ENCODE measurements at places on chromosomes 5 and 9.
A peak's percentile ranks its signal among the peaks of the same experiment; 100 is the strongest.

DNA sequence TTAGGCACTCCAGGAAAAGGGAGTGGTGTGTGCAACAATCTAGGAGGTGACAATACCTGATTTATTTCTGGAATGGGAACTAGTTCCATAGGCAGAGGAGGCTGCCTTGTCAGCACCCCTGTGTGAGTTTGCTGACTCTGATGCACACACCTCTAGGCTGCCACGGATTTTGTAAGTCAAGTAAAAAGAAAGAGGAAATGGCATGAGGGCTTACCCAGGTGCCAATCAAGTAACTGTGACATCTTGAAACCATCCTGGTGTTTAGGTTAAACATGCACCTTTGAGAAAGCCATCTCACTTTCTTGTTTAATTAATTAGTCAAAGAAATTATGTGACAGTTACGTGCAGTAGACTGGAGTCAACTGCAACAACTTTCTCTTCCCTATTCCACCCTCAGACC is 32.3 kb upstream of the FAM81B start:
- DNase-seq = no peak

GRCh38 chr5:157046041-157046440 is 12.9 kb downstream of the HAVCR1 start:
- no peak for DNase-seq

- DNase-seq = no peak
Observed at GRCh38 chr9:87725356-87725899, 491 bp upstream of the CTSL start.

DNA sequence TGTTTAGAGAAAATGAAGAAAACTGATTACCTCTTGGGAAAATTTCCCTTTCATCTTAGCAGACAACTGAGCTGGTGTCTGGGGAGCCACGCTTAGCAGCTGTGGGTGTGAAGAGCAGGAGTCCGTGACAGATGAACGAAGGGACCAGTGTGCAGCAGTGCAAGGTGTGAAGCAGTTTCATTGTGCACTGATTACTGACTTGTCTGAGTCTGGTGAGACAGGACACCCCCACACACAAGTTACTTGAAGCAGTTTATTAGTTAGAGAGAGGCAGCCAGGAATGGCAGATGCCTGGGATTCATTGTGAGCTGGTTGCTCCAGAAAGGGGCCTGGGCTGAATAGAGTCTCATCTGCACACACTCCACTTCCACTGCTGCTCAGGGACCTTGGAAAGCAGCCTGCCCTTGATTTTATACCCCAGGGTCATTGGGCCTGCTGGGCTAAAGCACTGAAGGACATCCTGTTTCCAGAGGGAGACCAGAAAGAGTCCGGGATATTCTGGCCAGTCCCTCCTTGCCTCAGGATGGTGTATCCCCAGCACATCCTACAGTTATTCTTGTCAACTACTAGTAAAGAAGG is 47.4 kb downstream of the FBXL7 start:
- no peak for DNase-seq

DNA sequence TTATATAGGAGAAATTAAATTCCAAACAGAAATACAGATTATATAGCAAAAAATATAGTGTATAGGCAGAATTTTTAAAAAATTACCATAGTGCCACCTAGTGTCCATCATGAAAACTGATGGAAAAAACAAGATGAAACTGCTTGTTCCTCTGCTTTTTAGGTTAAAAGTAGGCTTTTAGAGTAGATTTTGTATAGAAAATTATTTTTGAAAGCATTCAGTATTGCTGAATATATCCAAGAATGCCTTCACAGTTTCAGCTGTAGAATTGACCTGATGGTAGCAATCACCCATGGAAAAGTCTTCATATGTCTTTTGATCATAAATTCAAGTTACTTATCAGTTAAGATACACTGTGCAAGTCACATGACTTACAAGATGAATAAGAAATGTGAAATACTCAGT is 19.7 kb downstream of the RIOK2 start:
- peak; percentile 55 for DNase-seq

- no peak for DNase-seq
Observed at GRCh38 chr9:84411683-84412267, 71.2 kb upstream of the SLC28A3 start.

DNA sequence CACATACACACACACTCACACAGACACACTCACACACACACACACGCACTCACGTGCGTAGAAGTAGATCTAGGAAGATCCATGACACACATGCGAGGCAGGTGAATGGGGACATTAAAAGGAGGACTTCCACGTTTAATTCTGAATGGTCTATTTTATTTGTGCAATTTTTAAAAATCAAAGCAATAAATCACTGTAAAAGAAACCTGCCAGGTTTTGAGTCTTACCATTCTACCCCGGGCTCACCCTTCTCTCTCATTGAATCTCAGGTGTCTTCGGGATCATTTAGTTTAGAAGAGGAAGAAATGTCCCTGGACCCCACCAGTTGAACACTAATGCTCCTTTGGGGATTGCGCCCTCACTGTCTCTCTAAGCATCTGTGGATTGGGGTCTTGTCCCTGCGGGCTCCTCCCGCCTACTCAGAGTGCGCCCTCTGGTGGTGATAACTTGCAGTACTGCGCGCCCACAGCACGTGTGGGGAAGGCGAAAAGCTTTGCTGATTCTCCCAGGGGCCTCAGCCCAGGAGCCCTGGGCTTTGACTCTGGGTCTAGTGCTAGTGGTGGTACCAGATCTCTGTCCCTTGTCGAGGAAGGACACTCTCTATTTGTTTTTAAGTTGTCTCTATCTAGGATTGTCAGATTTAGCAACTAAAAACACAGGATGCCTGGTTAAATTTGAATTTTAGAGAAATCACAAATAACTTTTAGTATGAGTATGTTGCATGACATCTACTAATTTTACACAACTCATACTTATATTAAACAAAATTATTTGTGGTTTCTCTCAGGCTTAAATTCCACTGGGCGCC is 34.8 kb downstream of the BOD1 start:
- no peak for DNase-seq

GRCh38 chr5:121691478-121691877 is 160.2 kb upstream of the FTMT start:
- DNase-seq = no peak

- DNase-seq = no peak
Observed at GRCh38 chr9:114484854-114485443, 20.3 kb downstream of the WHRN start.

GRCh38 chr5:142038735-142039134 is 25.9 kb upstream of the GNPDA1 start:
- no peak for DNase-seq

GRCh38 chr5:148790545-148791333 is 35.7 kb upstream of the ADRB2 start:
- no peak for DNase-seq

DNA sequence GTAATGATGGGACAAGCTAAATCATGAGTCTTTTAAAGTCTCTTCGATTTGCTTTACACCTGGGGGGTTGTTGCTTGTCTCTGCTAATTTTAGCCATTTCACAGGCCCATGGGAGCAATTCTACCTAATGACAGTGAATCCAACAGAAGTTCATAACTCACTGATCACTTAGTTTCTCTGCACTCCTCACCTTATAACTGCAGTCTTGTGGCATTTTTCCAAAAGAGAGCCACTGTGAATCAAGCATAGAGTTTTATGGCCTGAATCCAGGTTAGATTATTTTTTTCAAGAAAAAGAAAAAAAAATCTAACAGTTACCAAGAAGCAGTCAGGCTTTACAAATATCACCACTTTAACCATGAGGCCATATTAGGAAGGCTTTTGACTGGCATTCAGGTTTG is 1.5 kb upstream of the IL7R start:
- no peak for DNase-seq

DNA sequence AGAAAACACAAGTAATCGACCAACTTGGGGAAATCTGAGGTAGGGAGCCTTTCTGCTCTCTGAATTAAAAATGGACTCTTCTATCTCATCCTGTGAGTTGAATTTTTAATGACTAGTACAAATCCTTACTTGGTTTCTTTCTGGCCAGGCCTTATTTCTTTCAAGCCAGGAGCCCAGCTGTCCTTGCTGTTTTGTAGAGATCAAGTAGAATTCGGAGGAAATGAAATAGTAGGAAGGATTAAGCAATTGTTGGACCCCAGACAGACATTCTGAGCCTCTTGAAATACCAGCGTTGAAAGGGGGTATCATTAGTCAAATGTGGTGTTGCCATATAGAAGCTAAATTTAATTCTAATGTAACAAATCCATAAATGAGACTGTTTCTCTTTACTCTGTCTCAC is 53.7 kb upstream of the SMIM15 start:
- DNase-seq = no peak

GRCh38 chr5:79811081-79811480 is 121.4 kb downstream of the CMYA5 start:
- DNase-seq = no peak

DNA sequence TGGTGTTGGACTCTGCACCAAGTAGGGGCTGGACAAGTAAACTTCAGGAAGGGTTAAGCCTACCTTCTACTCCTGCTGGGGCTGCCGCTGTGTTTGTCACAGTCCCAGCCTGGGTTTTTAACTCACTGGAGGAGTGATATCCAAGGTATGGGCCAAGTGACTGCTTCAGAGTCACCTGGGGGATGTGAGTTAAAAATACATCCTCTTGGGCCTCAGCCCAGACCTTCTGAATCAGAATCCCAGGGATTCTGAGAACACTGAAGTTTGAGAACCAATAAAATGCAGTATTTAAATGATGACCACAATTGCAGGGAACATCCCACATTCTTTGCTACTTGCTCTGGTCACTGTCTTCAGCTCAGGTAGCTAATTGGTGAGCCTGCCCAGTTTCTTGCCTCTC is 95.1 kb upstream of the DNAH5 start:
- DNase-seq = no peak

DNA sequence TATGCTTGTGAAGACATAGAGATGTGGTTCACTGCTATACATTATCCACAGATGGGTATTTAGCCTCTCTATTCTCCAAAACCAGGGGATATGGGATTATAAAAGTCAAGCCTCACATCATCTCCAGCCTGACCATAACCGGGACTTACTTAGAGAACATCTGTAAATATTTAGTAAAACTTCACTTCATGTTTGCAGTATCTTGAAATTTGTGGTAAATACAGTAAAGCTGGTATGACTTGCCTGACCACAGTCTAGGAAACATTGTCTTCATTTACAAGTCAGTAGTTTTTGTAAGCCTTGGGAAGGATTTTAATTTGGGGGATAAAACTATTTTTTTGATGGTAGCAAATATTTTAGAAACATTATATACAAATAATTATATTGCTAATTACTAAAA is 64.2 kb downstream of the MAST4 start:
- DNase-seq = no peak

- DNase-seq = no peak
Observed at GRCh38 chr9:86368871-86369521, 14.8 kb upstream of the TUT7 start.

DNA sequence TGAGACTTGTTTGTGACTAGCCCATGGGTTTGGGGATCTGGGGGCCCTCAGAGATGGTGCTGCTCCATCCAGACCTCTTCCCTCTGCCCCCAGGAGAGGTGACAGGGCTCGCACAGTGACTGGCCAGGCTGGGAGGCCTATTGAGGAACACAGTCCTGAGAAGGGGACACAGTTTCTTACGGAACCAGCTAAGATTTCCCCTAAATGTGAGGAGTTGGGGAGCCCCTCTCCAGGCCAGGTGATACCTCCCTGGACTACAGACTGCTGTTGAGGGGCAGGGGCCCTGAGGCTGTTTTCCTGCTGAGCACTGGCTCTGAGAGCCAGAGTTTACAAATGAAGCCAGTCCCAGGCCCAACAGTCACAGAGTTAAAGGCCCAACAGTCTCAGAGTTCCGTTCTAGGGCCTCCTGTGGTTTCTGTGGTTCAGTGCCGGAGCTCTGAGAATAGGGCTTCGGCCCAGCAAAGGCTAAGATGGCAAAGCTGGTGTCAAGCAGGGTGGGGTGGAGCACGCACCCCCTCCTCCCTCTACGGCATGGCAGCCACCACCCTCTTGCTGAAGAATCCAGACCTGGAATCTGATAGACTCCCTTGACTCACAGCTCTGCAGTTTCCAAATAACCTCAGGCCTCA is 1.1 kb upstream of the SEMA4D start:
- DNase-seq = peak; percentile 12

- no peak for DNase-seq
Observed at GRCh38 chr5:128632264-128632663, 94.2 kb upstream of the FBN2 start.

DNA sequence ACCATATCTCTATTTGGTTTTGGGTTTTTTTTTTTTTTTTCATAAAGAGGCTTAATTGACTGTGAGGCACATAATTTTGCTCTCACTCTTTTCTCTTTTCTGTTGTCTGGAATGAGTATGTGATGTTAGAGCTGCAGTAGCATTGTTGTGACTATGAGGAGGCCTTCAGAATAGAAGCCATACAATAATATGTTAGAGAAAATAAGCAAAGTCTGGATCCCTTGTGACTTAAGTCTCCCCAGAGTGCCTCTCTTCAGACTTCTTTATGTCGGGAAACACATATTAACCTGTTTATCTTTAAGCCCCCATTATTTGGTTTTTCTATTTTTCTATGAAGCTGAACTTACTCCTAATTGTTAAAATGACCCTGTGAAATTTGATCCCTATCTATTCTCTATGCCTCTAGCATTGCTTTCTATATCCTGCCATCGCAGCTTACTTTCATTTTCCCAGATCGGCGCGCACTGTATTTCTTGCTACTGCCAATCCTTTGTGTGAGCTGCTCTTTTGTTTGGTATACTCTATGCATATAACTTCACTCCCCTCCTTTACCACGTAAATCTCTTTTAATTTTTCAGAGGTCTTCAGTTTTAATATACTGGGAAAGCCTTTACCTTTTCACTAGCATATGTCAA is 372.5 kb upstream of the KCNN2 start:
- DNase-seq = no peak

DNA sequence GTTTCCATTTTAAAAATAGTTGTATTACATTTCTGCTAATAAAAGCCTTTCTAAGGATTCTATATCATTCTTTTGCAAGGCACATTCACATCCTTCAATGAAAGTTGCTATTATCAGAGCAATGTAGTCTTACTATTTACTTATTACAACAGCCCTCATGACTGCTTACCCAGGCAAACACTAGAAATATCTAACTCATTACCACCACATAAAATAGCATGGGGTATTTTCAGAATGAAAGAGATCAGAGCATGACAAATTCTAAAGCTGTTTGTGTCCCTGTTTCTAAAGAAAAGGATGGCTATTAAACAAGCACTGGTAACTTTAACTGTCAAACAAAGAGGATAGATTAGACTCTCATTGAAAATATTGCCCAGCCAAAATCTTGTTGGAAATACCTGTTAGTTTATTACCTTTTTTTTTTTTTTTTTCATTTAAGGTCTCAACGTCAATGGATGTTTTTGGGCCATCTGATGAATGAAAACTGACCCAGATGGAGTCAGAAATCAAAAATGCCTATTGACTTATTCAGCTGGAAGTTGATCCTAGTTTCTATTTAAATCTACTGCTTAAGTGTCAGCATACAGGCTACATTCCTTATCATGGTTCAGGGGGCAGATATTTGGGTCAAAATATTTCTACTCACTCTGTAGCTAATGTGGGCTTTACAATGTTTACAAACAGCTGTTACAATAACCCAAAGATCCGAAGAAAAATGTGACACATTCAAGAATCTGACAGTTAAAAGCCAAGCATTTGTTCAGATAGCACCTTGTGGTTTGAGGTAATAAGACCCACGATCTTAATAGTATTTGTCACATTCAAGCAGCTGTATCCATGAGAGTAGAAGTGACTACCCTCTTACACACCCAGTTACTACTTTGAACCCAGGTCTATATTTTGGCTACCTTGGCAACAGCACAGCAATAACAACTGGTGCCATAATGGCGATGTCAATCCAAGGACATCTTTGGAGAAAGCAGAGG is 554.8 kb upstream of the MEF2C start:
- DNase-seq = no peak

- no peak for DNase-seq
Observed at GRCh38 chr5:169085212-169085611, 215.7 kb downstream of the SLIT3 start.
